ENCODE measurements at places on chromosomes 2 and 18.

- no peak for DNase-seq
- no peaks in the 10 kb centered on the region for H3K4me1 ChIP-seq
- no peaks in the 10 kb centered on the region for H3K36me3 ChIP-seq
- H3K27ac ChIP-seq: no peak overlapping the region
- no peaks in the 10 kb centered on the region for H3K27me3 ChIP-seq
Observed at GRCh38 chr2:124882423-124882822, 857.3 kb downstream of the CNTNAP5 start.

DNA sequence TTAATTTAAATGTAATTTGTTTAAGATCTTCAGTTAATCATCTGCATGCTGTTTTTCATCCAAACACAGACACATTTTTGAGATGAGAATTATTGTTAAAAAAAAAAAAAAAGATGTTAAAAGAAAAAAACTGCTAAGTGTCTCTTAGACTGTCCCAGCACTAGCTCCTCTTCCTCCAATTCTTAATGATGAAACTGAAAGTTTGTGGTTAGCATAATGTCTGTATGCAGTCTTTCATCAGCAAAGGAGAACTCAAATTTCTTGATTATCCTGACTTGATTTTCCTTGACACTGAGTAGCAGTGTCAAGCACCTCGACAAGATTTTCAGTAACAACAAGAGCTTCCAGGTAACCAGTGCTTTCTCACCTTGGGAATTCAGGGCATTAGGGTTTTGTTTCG is 274.4 kb downstream of the LRRTM1 start:
- no peak overlapping the region for H3K4me3 ChIP-seq
- no peak for DNase-seq

- no peak overlapping the region for H3K27ac ChIP-seq
- no peaks in the 10 kb centered on the region for H3K27me3 ChIP-seq
- H3K4me1 ChIP-seq: peaks cover under 1% of the 10 kb centered on the region
- H3K36me3 ChIP-seq: peaks cover 32% of the 10 kb centered on the region
- H3K4me3 ChIP-seq: no peak overlapping the region
Observed at GRCh38 chr18:5287854-5288253, 7.7 kb downstream of the ZBTB14 start.

- no peaks in the 10 kb centered on the region for H3K36me3 ChIP-seq
- no peak for DNase-seq
Observed at GRCh38 chr18:34929336-34929780, 111.9 kb upstream of the MAPRE2 start.

DNA sequence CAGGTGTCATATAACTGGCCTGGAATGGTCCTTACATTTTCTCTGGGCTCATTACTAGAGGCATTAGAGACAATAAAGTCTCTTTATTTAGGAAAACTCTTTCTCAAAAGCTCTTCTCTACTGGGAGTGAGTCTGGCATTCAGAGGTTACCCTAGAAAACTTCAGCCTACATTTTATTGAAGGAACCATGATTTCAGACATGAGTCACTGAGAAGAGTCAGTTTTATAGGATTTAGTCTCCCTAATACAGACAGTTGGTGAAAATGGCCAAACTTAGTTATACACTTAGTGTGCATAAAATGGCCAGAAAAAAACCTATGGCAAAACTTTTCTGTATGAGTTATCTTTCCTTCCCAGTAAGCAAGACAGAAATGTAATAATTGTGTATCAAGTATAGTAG is 689.4 kb downstream of the ZEB2 start:
- H3K4me1 ChIP-seq: no peaks in the 10 kb centered on the region
- no peaks in the 10 kb centered on the region for H3K27me3 ChIP-seq
- no peak for DNase-seq
- no peak overlapping the region for H3K27ac ChIP-seq
- H3K4me3 ChIP-seq: no peak overlapping the region

- no peak overlapping the region for H3K4me3 ChIP-seq
- peaks cover 11% of the 10 kb centered on the region for H3K4me1 ChIP-seq
- peaks cover 7% of the 10 kb centered on the region for H3K27me3 ChIP-seq
Observed at GRCh38 chr2:37349231-37349860, 4.9 kb downstream of the QPCT start.

GRCh38 chr18:70181015-70181414 is 24.5 kb downstream of the RTTN start:
- H3K27me3 ChIP-seq: no peaks in the 10 kb centered on the region
- no peak overlapping the region for H3K27ac ChIP-seq
- H3K36me3 ChIP-seq: peaks cover 24% of the 10 kb centered on the region
- H3K4me3 ChIP-seq: no peak overlapping the region
- H3K4me1 ChIP-seq: no peaks in the 10 kb centered on the region

DNA sequence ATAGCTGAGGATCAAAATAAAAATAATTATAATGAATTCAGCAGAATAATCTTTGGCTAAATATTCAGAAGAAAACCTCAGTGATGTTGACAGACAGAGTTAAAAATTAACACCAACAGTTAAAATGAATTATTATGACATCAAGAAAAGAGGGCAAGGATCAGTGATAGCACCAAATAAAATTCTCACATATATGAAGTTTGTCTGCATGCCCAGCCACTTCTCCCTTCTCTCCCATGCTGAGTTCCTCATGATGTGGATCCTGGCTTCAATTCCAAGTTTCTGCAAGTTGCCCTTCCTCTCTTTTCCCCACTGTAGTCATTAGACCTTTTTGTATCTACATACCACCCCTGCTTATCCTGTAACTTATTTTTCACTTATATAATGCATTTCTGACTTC is 6.8 kb downstream of the STRADB start:
- no peak overlapping the region for H3K4me3 ChIP-seq
- H3K27ac ChIP-seq: no peak overlapping the region
- DNase-seq: no peak
- no peaks in the 10 kb centered on the region for H3K27me3 ChIP-seq
- no peaks in the 10 kb centered on the region for H3K4me1 ChIP-seq

DNA sequence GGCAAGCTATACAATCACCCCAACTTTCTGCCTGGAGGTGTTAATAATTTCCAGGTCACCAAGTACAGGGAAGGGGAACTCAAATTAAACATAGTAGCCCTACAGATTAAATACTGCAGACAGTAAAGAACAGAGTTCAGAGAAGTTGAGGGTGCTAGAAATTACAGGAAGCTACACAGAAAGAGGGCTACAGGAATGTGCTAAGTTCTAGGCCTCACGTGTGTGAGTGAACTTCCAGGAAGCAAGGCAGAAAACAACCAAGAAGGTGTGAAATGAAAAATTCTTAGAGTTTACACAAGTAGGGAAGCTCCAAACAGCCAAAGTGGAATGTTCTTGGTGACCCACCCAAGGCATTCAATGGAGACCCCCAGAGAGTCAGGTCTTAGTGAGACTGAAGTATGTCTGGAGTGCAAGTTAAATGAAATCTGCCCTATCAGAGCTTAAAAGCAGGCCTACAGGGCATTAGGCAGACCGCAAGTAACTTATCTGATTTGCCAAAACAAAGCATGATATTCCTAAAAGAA is 58.1 kb upstream of the RNU4ATAC start:
- H3K4me1 ChIP-seq: no peaks in the 10 kb centered on the region
- DNase-seq: no peak
- H3K27me3 ChIP-seq: no peaks in the 10 kb centered on the region
- H3K4me3 ChIP-seq: no peak overlapping the region
- peaks cover 25% of the 10 kb centered on the region for H3K36me3 ChIP-seq
- H3K27ac ChIP-seq: no peak overlapping the region

DNA sequence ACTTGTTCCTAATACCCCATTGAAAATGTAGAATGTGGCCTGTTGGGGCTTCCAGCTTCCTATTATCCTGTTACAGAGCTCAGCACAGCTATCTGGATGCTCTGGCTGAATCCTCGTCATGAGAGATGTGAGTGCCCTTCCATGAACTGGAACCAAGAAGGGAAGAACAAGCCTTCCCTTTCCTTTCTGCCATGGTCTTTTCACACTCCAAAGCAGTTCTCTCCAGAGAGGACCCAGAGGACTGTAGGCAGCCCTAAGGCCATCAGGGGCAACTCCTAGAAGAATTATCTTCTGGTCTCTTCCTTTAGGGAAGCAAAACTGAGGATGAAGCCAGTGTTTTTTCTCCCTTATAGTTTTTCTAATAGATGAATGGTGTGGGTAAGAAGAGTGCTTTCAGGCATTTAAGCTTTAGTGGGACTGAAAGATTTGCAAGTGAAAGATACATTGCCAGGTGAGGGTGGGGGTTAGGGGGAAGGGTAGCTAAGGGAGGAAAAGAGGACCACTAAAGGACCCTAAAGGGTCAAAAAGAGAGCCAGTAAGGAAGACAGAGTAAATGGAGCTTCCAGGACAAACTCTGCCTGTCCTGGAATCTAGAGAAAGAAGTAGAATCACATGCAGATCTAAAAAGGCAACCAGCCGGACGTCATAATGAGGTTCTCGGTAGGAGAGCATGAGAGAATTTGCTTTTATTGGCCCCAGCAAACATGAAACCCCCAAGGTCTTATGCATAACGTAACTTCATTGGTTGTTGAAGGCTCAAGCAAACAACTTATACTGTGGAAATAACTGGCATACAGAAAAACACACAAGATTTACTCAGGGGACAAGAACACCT is 12.4 kb upstream of the XPO1 start:
- H3K27me3 ChIP-seq: no peaks in the 10 kb centered on the region
- H3K36me3 ChIP-seq: no peaks in the 10 kb centered on the region
- DNase-seq: no peak
- H3K27ac ChIP-seq: no peak overlapping the region
- no peaks in the 10 kb centered on the region for H3K4me1 ChIP-seq
- H3K4me3 ChIP-seq: no peak overlapping the region

- no peak overlapping the region for H3K27ac ChIP-seq
- H3K36me3 ChIP-seq: no peaks in the 10 kb centered on the region
- no peak for DNase-seq
- H3K4me3 ChIP-seq: no peak overlapping the region
Observed at GRCh38 chr2:165193178-165193777, 10.6 kb downstream of the SCN3A start.

- no peak overlapping the region for H3K27ac ChIP-seq
- peaks cover 4% of the 10 kb centered on the region for H3K4me1 ChIP-seq
- no peaks in the 10 kb centered on the region for H3K27me3 ChIP-seq
- no peaks in the 10 kb centered on the region for H3K36me3 ChIP-seq
- H3K4me3 ChIP-seq: no peak overlapping the region
Observed at GRCh38 chr2:8500124-8501054, 181.5 kb upstream of the ID2 start.

DNA sequence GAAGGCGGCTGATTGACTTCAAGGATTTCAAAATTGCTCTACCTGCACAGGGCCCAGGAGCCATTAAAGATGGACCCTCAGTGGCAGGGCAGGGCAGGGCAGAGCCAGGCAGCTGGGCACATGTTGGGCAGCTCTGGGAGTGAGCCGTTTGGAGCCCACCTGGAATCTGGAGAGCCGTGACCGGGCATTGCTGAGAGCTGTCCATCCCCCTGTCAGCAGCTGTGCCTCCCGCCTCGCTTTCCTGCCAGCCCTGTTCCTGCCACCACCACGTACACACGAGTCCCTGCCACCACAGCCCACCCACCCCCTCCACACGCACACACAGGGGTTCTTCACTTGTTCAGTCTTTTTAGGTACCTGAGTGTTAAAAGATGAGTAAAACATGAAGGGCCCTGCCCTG is 22.9 kb downstream of the ATOH8 start:
- H3K4me1 ChIP-seq: peaks cover 3% of the 10 kb centered on the region
- peaks cover 17% of the 10 kb centered on the region for H3K27me3 ChIP-seq
- no peaks in the 10 kb centered on the region for H3K36me3 ChIP-seq

GRCh38 chr2:177799531-177799930 is 273.0 kb downstream of the PDE11A start:
- H3K27ac ChIP-seq: no peak overlapping the region
- H3K36me3 ChIP-seq: no peaks in the 10 kb centered on the region
- DNase-seq: no peak
- no peaks in the 10 kb centered on the region for H3K27me3 ChIP-seq

GRCh38 chr2:220006152-220006621 is 378.8 kb downstream of the SLC4A3 start:
- no peak overlapping the region for H3K27ac ChIP-seq
- no peaks in the 10 kb centered on the region for H3K36me3 ChIP-seq
- peaks cover 3% of the 10 kb centered on the region for H3K27me3 ChIP-seq
- H3K4me1 ChIP-seq: no peaks in the 10 kb centered on the region

DNA sequence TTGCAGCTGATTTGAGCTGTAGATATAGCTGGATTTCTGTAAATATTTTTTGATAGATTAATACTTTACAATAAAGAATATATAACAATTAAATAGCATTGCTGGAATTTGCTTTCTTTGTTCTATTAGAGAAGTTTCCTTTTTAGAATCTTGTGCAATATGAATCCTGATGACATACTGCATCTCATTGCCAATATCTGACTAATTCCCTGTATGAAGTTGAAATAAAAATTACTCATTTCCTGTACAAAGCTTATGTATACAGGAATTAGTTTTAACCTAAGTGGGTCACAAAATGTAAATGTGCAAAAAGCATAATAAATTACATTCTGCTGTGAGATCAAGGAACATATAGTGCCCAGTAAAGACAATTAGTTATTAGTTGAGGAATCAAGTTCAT is 72.8 kb upstream of the TMEFF2 start:
- no peaks in the 10 kb centered on the region for H3K36me3 ChIP-seq
- H3K27ac ChIP-seq: no peak overlapping the region

- H3K4me3 ChIP-seq: no peak overlapping the region
- DNase-seq: no peak
- no peaks in the 10 kb centered on the region for H3K36me3 ChIP-seq
- no peaks in the 10 kb centered on the region for H3K4me1 ChIP-seq
Observed at GRCh38 chr2:236686561-236686960, 116.9 kb downstream of the ACKR3 start.

- no peak overlapping the region for H3K4me3 ChIP-seq
- no peak for DNase-seq
- no peaks in the 10 kb centered on the region for H3K36me3 ChIP-seq
Observed at GRCh38 chr18:11119550-11119949, 29.8 kb downstream of the PIEZO2 start.

DNA sequence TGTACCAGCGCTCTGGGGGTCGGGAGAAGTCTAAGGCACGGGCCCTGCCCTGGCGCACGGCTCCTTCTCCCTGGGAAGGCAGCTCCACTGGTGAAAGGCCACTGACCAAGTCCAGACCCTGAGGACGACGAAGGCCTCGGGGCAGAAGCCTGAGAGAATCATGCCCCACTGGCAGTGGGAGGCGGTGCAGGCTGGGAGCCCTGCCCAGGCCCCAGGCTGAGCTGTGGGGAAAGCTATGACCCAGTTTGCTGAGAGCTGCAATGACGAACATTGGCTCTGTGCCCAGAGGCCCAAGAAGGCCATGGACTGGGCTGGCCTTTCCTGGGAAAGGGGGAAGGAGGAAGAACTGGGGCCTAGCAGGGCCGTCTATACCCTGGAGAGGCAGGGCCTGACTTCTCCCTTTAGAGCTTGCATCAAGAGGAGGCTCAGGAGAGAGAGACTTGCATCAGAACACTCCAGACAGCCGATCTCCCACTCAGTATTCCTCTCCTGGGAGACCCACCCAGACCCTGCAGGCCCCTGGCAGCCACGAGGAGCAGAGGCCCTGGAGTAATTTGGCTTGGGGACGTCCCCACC is 32.9 kb downstream of the HS1BP3 start:
- no peak for DNase-seq
- H3K4me1 ChIP-seq: no peaks in the 10 kb centered on the region
- no peaks in the 10 kb centered on the region for H3K27me3 ChIP-seq
- peaks cover 29% of the 10 kb centered on the region for H3K36me3 ChIP-seq
- H3K4me3 ChIP-seq: no peak overlapping the region
- H3K27ac ChIP-seq: no peak overlapping the region
